NCI-H1092 treated with DMSO at 0.1 percent for 48 hours (cell line): ENCODE measurements at places on chromosomes 1 and 21.

- no peak for DNase-seq
Observed at GRCh38 chr1:58922302-58923089, 138.6 kb upstream of the JUN start.

DNA sequence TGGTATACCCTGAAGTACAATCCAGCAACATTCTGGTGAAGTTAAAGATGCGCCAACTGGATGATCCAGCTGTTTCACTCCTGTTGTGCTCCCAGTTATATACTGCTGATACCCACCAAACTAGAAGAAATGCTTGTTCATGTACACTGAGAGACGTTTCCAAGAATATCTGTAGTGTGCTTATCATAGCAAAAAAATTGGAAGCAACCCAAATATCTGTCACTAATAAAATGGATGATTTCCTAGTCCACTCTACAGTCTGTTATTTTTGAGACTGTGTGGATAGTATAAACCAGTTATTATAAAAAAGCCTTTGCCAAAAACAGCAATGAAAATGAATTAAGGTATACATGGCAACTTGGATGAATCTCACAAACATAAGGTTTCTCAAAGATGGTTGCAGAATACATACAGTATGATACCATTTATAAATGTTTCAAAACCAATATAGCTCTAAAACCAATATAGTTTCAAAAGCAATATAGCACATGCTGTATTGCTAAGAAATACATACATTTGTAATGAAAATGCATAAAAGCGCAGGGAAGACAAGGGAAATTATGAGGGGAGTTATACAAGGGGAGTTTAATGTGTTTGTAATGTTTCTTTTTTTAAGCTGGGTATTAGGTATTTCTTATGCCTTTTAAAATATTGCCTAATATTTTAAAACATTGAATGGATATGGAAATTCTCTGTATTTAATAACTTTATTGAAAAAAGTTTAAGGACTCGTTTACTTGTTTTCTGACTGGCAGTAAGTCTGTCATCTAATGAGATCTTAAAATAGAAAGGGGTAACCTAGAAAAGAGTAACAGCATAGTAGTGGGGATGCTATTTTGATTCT, 36.5 kb downstream of the GPSM2 start:
- no peak for DNase-seq

DNA sequence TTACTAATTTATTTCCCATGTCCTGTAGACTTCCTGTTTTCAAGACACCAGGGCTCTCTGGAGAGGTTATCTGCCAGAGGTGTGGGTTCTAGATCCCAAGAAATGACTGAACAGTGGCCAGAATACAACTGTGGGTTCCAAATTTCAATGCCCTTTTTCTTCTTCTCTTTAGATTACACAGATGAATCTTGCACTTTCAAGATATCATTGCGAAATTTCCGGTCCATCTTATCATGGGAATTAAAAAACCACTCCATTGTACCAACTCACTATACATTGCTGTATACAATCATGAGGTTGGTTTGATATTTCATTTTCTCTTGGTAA, 15.0 kb downstream of the IFNAR2 start:
- no peak for DNase-seq

DNA sequence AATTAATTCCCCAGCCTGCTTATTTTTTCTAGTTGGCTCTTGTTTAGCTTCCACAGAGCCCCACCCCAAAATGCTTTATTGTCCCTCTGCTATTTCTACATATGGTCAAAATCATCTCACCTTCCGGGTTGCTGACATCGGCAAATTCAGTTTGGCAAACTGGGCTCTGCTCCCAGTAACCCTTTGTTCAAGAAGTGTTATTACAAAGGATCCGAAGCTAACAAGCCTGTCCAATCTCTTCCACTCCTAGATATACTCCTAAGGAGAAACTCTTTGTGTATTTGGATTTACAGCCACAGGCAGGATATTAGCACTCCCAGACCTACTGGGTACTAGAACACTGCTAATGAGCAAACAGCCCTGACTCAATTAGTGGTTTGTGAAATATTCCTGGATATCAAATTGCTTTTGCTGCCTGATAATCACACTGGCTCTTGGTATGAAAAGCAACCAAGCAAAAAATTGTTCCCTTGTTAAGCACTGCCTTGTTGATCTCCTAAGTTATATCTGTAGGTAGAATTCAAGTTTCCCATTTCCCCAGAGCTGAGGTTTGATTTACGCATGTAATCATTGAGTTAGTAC, 4.0 kb downstream of the JUN start:
- peak; percentile 89 for DNase-seq

GRCh38 chr21:37686991-37687810, 229.1 kb downstream of the KCNJ6 start:
- no peak for DNase-seq

DNA sequence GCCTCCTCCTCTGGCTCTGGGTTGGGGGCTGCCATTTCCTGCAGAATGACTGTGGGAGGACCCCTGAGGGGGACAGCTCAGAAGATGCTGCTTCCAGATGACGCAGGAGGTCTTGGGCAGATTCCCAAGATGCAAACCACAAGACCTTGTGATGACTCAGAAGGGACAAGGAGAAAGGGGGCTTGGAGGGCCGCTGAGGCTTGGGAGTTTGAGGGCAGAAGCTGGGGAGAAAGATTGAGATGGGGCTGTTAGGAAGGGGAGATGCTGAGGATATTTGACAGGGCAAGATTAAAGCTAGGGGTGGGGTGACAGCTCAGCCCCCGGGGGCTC, 7.5 kb downstream of the PTPRU start:
- DNase-seq = no peak

DNA sequence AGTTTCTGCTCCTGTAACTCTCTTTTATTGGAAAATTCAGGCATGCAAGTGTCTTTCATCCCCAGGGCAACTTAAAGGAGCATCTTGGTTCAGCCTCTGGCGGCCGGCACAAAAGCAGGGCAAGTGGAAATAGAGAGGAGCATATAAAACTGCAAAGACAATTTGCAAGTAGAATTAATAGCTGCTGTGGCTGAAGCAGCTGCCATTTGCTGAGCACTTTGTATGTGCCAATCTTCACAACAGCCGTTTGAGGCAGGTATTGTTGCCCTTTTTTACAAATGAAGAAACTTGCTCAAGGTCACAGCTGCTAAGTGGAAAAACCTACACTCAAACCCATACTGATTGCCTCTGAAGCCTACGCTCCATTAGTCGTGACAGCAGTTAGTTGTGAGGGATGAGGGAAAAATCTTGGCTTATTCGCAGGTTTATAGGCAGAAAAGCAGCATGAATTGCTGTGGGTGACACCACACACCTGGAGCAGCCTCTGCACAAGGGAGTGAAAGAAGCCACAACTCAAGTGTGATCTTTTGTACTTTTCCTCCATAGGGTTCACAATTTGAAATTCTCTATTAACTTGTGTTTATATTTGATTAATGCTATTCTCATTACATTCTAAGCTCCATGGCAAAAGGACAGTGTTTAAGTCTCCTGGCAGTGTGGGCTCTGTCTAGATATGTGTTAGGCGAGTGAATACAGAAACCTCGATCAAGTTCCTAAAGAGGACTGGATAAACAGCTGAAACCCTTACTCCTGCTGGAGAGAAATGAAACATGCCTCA, 99.0 kb upstream of the BEND5 start:
- no peak for DNase-seq

DNA sequence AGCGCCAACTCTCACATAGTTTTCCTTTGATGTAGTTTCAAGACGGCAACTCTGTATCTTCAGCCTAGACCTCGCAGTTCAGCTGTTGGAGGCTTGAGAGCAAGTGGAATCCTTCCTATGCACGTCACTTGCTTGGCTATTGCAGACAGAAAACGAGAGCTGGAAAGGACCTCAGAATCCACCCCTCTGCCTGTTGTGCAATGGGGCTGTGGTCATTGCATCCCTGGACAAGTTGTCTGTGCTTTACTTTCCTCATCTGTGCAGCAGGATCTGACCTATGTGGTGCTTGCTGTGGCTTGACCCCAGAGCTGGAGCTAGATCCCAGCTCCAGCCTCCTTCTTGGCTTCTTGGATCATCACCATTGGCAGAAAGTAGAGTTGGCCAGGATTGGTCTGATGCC, 50.0 kb upstream of the IGSF21 start:
- DNase-seq = no peak

DNA sequence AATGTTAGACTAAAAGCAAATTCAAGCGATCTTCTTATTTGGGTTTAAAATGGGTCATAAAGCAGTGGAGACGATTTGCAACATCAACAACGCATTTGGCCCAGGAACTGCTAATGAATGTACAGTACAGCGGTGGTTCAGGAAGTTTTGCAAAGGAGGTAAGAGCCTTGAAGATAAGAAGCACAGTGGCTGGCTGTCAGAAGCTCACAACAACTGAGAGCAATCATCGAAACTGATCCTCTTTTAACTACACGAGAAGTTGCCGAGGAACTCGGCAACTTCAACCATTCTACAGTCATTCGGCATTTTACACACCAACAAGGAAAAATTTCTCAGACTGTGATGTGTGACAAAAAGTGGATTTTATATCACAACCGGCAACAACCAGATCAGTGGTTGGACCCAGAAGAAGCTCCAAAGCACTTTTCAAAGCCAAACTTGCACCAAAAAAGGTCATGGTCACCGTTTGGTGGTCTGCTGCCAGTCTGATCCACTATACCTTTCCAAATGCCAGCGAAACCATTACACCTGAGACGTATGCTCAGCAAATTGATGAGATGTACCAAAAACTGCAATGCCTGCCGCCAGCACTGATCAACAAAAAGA, 47.9 kb downstream of the ASH1L start:
- no peak for DNase-seq

- no peak for DNase-seq
Observed at GRCh38 chr1:36322786-36323635, 434 bp downstream of the EVA1B start.

GRCh38 chr1:205275133-205275532, 46.4 kb downstream of the NUAK2 start:
- peak; percentile 92 for DNase-seq

- DNase-seq = no peak
Observed at GRCh38 chr1:183702087-183702812, 49.1 kb upstream of the APOBEC4 start.

GRCh38 chr1:212368073-212368484, 46.6 kb downstream of the PACC1 start:
- peak; percentile 35 for DNase-seq

DNA sequence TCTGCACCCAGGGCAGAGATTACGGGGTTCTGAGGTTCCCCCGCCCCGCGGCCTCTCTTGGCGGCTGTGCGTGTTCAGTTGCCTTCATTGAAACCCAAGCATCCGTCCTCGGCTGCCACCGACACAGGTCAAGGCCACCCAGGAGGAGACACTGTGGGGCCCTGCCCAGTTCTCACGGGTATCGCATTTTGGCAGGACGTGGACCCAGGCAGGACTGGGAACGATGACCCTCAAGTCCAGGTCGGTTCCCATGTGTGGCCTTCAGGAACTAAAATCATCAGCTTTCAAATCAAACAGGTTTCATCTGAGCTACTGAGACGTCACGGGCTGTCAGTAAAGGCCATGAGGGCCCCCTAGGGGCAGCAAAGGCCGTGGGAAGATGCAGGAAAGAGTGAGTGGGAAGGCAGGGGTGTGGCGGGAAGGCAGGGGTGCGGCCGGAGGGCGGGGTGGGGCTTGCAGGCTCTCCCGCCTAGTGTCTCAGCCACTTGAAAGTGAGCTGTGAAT, 7.0 kb upstream of the C1orf174 start:
- no peak for DNase-seq

DNA sequence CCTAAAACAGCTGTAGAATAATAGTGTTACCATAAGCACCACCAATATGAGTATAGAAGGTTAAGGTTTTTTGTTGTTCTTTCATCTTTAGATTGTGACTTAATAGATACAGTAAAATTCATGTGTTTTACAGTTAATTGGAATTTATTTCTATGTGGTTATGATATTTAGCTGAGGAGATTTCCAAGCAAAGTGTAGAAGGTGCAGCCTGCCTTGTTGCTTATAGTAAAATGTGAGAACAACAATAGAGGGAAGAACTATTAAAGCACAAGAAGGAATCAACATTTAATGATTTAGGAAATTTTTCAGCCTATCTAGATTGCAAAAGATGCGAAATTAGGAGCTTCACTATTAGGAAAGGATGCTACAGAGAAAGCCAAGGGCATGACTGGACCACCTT, 47.9 kb downstream of the DESI2 start:
- no peak for DNase-seq

GRCh38 chr21:17371450-17371849, 141.4 kb upstream of the CXADR start:
- DNase-seq = no peak

GRCh38 chr1:167489571-167490340, 28.6 kb downstream of the CD247 start:
- no peak for DNase-seq

DNA sequence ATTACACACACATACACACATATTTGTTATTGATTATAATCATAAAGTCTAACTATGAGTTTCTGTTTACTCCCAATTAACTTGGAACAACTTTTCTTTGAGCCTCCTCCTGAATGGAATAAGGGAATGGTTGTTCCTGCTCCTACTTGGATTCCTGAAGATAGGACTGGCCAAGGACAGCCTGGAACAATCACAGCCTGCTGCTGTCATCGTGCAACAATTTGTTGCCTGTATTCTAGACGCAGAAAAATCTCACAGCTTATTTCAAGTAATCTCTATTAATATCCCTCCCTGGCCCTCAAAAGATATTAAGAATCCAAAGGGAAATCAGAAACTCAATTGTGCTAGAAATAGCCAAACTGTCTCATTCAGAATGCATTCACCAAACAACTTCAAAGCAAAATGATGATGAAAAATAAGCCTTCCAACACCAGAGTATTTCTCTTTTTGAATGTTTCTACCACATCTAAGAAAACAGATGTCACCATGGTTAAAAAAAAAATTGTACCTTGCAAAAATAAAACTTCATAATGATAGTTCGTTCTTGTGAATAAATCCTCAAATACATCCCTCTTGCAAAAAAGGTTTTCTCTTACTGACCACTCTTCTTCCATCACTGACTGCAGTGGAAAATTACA, 30.9 kb downstream of the RCAN1 start:
- DNase-seq = no peak

- no peak for DNase-seq
Observed at GRCh38 chr1:12039164-12039525, 19.8 kb downstream of the MIIP start.

- no peak for DNase-seq
Observed at GRCh38 chr1:99173282-99173681, 91.0 kb upstream of the PLPPR4 start.

DNA sequence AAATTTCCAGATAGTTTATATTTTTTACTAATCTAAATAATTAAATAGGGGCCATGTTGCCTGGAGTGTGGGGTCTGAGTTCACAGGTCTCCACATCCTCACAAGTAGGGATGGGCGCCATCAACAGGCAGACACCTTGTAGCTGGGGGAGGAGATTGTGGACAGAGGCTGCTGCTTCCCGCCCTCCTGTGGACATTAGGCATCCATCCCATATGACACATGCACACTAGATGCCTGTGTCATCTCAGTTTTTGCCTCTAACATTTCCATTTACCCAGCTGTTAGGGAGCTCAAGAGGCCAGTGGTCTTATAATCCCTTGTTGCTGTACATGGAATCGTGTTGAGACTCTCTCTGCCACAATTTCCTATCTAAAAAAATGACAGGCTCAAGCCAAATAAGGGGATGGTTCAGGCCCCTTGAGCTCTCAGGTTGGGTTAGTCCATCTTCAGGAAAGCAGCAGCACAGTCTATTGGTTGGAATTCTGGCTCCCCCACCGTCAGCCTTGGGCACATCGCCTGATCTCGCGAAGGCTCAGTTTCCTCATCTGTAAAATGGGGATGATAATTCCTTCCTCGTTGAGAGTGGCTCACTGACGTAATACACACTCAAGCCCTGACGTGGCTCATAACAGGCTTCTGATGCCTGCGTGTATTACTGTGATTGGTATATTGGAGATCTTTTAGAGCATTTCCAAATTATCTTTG, 13.6 kb downstream of the LHX4 start:
- no peak for DNase-seq
